COR-L47 (cell line): ENCODE measurements at places on chromosomes 2 and 18.

- DNase-seq, result no peak
Measured at GRCh38 chr18:13700153-13700552, 26.2 kb downstream of the FAM210A start.

DNA sequence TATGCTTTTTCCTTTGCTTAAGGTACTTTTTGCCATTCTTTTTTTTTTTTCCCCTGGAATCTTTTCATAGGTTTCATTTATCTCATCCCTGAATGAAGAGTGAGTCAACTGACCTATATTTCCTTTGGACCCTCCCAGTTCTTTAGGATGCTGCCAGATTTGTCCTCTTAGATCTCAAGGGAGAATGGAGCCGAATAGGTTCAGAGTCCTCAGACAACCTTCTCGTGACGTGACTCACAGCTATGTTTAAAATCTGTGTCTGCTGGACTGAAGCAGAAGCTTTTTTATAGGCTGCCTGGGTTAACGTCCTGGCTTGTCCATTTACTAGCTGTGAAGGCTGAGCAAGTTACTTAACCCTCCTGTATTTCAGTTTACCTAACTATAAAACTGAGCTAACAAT is 358.6 kb downstream of the DLGAP1 start:
- DNase-seq, result no peak

DNA sequence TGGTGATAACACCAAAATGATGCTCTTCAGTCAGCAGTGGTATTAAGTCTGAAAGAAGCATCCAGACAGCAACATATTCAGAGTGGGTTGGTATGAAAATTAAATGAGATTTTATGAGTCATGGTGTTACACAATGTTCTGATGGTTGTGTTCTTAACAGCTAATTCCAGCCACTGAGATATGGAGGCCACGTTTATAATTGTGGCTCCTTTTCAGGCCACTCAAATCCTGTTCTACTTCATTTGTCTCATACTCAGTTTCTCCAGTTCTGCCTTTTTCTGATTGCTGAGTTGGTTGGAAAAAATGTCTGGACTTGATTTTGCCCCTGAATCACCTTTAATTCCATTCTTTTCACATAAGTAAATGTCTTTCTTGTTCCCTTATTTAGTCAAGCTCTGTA is 162.7 kb upstream of the COL3A1 start:
- no peak for DNase-seq

GRCh38 chr2:224691563-224691962 is 24.6 kb downstream of the CCDC195 start:
- DNase-seq, result no peak

DNA sequence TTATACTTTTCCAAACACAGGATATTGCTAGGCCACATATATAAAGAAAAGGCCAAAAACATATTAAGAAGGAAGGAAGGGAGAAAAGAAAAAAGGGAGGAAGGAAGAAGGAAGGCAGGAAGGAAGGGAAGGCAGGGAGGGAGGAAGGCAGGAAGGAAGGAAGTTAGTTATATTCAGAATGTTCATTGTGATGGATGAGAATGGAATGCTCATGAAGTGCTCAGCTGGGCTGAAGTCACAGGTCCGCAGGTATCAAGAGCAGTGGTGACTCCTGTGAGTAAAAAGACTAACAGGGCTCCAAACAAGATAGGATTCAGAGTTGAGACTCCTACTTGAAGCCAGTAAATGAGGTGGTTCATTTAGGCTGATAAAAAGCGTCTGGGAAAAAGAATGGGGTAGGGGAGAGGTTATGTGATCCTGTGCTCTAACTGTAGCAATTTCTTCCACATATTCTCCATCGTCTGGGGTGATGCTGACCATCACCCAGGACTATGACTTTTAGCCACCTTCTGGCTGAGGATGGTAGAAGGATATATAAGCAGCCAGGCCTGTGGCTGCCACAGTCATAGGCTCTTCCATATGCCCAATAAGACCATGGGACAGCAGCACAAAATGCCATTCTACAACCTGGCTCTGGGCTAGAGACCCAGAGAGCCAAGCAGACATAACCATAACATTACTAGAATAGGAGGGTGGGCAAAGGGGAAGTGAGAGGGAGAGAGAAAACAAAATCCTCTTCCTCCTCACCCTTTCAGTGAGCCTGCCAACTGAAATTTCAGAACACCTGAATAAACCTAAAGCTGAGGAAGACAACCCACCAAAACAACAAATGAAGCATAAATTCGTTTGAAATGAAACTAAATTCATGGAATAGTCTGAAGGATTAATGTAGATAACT is 173.2 kb downstream of the MYO3B start:
- no peak for DNase-seq

DNA sequence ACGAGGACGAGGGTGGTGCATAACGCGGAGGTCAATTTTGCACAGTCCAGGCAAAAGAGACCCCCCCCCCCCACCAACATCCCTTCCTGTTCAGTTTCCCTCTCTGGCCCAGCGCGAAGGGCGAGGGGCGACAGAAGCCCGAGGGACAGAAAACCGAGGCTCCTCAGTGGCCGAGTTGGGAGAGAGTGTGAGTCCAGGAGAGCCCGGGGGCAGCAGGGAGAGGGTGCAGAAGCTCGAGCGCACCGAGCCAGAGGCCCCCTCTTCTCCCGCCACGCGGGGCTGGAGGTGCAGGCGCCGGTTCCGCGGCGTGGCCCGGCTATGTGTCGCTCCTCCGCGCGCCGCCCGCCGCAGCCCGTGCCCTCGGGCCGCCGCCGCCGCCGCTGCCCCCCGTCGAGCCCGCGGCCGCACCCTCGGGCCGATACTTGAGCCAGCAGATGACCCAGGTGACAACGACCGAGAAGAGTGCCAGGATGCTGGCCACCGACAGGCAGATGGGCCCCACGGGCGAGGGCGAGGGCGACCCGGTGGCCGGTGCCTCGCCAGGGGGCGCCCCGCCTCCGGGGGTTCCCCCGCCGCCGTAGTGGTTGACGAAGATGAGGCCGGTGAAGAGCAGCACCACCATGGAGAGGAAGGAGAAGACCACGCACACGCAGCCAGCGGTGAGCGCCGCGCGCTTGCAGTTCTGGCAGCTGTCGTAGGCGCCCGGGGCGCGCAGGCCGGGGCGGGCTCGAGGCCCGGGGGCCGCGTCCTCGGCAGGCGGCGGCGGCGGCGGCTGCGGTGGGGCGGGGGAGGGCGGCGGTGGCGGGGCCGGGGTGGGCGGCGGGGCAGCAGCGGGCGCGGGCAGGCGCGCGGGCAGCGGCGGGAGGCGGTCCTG is 20.2 kb upstream of the PAX3 start:
- peak; percentile 50 for DNase-seq

DNA sequence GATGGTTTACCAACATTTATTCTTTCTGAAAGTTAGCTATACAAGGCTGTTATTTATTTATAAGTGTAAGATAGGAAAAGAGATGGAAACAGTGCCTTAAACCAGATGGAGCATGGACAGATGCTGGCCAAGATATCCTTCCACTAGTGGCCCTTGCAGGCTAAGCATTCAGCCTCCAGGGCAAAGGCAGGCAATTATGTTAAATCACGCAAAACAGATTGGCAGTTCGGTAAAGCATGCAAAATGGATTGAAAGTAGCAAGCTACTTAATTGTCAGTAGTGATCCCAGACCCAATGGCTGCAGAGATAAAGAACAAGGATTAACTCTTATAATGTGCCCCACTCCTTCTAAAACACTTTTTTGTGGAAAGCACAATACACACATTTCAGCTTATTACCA is 105.4 kb upstream of the MAP4K3 start:
- no peak for DNase-seq

DNA sequence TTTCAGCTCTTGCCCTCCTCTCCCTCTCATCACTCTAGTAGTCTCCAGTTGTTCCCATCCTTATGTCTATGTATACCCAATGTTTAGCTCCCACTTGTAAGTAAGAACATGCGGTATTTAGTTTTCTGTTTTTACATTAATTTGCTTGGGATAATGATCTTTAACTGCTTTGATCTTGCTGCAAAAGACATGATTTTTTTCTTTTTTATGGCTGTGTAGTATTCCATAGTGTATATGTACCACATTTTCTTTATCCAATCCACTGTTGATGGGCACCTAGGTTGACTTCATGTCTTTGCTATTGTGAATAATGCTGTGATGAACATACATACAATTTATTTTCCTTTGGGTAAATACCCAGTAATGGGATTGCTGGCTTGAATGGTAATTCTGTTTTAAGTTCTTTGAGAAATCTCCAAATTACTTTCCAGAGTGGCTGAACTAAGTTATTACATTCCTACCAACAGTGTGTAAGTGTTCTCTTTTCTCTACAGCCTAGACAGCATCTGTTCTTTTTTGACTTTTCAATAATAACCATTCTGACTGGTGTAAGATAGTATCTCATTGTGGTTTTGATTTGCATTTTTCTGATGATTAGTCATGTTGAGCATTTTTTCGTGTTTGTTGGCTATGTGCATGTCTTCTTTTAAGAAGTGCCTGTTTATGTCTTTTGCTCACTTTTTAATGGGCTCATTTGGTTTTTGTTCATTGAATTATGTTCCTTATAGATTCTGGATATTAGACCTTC is 179.6 kb upstream of the SLC39A10 start:
- no peak for DNase-seq
